ENCODE measurements at places on chromosomes 12 and 14.

DNA sequence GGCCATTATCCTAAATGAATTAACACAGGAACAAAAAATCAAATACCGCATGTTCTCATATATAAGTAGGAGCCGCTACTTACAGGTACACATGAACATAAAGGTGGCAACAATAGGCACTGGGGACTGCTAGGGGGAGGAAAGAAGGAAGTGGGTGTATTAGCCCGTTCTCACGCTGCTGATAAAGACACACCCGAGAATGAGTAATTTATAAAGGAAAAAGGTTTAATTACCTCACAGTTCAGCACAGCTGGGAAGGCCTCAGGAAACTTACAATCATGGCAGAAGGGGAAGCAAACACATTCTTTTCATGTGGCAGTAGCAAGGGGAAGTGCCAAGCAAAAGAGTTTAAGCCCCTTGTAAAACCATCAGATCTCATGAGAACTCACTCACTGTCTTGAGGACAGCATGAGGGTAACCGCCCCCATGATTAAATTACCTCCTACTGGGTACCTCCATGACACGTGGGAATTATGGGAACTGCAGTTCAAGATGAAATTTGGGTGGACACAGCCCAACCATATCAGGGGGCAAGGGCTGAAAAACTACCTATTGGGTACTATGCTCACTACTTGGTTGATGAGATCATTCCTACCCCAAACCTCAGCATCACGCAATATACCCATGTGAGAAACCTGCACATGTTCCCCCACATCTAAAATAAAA, 16.4 kb upstream of the MIA2 start:
- DNase-seq, result no peak

- DNase-seq, result no peak
These were observed 21.3 kb downstream of the KCNA5 start for GRCh38 chr12:5064913-5065490.

- no peak for DNase-seq
These were observed 96.3 kb upstream of the EEA1 start for GRCh38 chr12:93025145-93026103.

DNA sequence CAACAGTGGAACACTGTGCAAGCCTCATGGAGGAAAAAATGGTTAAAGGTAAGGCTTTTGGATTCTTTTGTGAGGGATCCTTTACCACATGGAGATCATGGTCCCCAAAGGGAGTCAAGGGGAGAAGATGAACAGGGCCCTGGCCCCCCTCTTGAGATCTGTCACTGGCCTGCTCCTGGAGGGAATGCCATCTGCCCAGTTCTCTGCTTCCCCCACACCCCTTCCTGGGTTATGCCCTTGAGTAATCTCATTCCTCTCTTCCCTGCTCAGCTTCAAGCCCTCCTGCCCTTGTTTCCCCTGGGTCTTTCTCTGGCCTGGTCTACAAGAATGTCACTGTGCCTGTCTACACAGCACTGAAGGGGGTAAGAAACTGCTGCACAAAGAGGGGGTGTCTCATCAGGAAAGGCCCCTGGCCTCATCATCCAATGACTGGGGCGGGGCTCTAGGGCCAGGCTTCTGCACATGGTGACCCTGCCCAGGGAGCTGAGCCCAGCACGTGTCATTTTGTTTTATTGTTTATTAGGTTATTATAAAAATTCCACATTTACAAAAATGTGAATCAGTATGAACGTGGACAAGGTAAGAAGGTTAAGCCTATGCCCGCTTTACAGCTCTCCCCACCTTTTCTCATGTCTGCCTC, 30.3 kb downstream of the PIGH start:
- DNase-seq, result no peak

DNA sequence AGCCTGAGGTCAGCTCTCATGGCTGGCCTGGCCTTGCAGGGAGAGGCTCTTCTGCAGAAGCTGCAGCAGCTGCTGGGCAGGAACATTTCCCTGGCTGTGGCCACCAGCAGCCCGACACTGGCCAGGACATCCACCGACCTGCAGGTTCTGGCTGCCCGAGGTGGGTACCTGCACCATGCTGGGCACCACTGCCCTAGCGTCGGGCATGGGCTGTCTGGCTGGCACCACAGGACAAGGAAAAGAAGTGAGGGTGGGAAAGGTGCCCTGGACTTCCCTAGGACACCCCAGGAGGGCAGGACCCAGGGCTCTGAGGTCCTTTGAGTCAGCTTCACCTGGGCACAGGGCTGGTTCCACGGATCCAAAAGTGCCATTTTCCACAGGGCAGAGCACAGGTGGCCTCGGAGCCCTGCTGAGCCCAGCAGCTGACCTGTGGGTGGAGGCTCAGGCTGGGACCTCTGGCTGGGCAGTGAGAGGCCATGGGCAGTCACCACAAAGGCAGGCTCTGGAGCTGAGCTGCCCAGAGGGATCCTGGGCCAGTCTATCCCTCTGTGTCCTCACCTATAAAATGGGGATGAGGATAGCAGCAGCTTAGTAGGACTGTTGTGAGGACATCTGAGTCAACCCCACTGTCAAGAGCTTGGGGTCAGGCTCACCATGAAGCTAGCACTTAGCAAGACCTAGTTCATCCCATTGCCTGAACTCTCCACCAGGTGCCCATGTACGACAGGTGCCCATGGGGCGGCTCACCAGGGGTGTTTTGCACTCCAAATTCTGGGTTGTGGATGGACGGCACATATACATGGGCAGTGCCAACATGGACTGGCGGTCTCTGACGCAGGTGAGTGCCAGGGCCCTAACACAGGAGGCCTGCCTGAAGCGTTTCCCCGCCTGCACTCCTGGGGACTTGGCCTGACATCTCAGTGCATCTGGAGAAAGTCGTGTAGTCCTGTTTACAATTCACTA, 4.9 kb downstream of the PLD4 start:
- no peak for DNase-seq

DNA sequence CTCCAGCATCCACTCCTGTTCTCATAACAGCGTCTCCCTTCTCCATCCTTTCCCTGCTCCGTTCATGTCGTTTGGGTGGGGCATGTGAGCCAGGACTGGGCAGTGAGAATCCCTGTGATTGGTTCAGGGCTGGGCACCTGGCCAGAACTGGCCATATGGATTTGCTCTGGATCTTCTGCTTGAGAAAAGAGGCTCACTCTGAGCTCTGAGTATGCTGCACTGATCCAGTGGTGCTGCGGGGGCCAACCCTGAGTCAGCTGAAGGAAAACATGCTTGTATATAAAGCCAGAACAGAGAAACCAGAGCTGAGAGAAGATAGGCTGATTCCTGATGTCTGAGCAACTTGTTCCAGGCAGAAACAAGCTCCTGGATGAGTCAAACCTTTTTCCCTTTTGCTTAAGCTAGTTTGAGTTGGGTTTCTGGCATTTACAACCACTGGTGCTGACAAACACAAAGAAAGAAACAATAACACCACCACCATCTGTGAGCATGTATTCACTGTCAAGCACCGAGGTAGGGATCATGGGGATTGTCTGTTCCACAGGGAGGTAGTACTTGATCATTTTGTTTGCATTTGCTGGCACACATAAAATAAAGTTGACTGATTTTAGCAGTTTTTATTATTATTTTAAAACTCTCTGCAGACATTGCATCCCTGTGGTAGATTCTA, 14.0 kb upstream of the HPD start:
- no peak for DNase-seq

GRCh38 chr12:57128519-57129247, 400 bp downstream of the LRP1 start:
- peak; percentile 42 for DNase-seq
